ENCODE measurements at places on chromosomes 5 and 9. TPM values are rescaled to one million over a fixed set of nuclear protein-coding genes. Genes with fewer than 3 reads are reported as not detected.

The ATP6V0E1 gene
- total RNA-seq: 76.4 TPM

- no peaks in the 10 kb centered on the region for H3K27me3 ChIP-seq
- no peak overlapping the region for H3K27ac ChIP-seq
- H3K36me3 ChIP-seq: no peaks in the 10 kb centered on the region
- H3K4me1 ChIP-seq: peaks cover 6% of the 10 kb centered on the region
Measured at GRCh38 chr9:76403352-76403751, 9.1 kb upstream of the RFK start.

GRCh38 chr5:39014561-39014960 is 59.6 kb downstream of the RICTOR start:
- peaks cover 27% of the 10 kb centered on the region for H3K36me3 ChIP-seq
- H3K27me3 ChIP-seq: no peaks in the 10 kb centered on the region
- no peak for DNase-seq
- H3K4me3 ChIP-seq: no peak overlapping the region
- no peak overlapping the region for H3K27ac ChIP-seq

DNA sequence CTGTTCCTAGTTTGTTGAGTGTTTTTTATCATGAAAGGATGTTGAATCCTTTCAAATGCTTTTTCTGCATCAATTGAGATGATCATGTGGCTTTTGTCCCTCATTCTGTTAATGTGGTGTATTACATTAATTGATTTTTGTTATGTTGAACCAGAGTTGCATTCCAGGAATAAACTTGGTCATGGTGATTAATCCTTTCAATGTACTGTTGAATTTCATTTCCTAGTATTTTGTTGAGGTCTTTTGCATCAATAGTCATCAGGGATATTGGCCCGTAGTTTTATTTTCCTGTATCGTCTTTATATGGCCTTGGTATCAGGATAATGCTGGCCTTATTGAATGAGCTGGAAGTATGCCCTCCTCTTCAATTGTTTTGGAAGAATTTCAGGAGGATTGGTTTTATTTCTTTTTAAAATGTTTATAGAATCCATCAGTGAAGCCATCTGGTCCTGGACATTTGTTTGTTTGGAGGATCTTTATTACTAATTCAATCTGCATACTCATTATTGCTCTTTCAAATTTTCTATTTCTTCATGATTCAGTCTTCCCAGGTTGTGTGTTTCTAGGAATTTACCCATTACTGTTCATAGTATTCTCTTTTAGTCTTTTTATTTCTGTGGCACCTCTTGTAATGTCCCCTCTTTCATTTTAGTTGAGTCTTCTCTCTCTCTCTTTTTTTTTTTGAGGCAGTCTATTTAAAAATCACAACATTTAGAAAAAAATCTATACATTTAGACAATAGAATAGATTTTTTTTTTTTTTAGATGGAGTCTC is 32.1 kb downstream of the FGD3 start:
- H3K4me3 ChIP-seq: no peak overlapping the region
- H3K27ac ChIP-seq: no peak overlapping the region
- H3K4me1 ChIP-seq: peaks cover 8% of the 10 kb centered on the region
- H3K27me3 ChIP-seq: no peaks in the 10 kb centered on the region

DNA sequence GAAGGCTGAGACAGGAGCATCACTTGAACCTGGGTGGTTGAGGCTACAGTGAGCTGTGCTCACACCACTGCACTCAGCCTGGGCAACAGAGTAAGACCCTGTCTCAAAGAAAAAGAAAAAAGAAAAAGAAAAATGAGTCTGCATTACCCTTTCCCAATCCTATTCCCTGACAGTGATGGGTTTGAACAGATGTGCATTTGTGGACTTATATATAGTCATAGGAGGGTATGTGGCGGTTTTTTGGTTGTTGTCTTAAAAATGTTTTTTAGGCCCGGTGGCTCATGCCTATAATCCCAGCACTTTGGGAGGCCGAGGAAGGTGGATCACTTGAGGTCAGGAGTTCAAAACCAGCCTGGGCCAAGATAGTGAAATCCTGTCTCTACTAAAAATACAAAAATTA is 13.4 kb downstream of the HDHD3 start:
- DNase-seq: no peak
- peaks cover 16% of the 10 kb centered on the region for H3K27me3 ChIP-seq
- no peaks in the 10 kb centered on the region for H3K36me3 ChIP-seq
- H3K4me3 ChIP-seq: no peak overlapping the region
- H3K27ac ChIP-seq: no peak overlapping the region
- peaks cover 6% of the 10 kb centered on the region for H3K4me1 ChIP-seq

All from neural crest cell (in vitro differentiated cells).